ENCODE measurements at places on chromosomes 5 and 9. TPM values are rescaled to one million over a fixed set of nuclear protein-coding genes. Genes with fewer than 3 reads are reported as not detected.

GRCh38 chr5:6750951-6751685, 37.9 kb downstream of the TENT4A start:
- no peak for DNase-seq

- no peak for DNase-seq
Measured at GRCh38 chr5:5533927-5534326, 111.5 kb downstream of the ICE1 start.

GRCh38 chr9:89153232-89154017, 25.2 kb downstream of the SHC3 start:
- no peak for DNase-seq

DNA sequence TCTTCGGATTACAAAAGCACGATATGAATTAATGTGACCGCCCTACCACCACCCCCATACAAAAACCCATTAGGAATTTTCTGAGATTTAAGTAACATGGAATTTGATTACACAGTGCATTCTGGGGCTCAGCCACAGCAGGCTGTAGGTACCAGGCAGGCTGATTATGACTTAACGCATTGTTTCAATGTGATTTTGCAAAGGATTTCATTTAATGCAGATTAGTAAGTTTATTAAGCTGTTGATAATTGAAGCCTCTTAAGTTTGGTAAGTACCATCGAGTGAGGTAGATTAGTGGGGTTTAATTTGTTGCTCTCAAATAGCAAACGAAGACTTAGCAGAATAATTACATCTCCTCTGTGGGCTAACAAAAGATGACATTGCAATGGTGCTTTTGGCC, 240.1 kb downstream of the TRPM3 start:
- no peak for DNase-seq

- no peak for DNase-seq
Measured at GRCh38 chr5:142894749-142895148, 124.6 kb downstream of the ARHGAP26 start.

The LCN9 gene
- not detected for total RNA-seq

Data from HT-29 (cell line).